Astrocyte of the cerebellum (primary cell): ENCODE measurements at places on chromosomes 7 and 10.

- DNase-seq: no peak
Measured at GRCh38 chr10:5812283-5813090, 747 bp downstream of the GDI2 start.

- no peak for DNase-seq
Measured at GRCh38 chr10:99233689-99234037, 2.0 kb downstream of the HPSE2 start.

DNA sequence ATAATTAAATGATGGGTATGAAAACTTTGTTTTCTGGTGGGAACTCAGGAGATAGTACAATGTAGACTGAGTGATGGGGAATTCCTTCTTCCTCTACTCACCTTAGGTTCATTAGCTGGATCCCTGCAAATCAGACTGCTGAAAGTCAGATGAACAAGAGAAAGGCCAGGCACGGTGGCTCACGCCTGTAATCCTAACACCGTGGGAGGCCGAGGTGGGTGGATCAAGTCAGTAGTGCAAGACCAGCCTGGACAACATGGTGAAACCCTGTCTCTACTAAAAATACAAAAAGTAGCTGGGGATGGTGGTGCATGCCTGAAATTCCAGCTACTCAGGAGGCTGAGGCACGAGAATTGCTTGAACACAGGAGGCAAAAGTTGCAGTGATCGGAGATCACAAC is 28.7 kb upstream of the ST8SIA6 start:
- no peak for DNase-seq

GRCh38 chr7:80453699-80454340 is 58.0 kb downstream of the GNAT3 start:
- DNase-seq: peak; percentile 6
